ENCODE measurements at places on chromosomes 12 and 14. TPM values are rescaled to one million over a fixed set of nuclear protein-coding genes. Genes with fewer than 3 reads are reported as not detected.

Gene CD163
- 74.3 TPM for total RNA-seq

Gene KIF26A
- total RNA-seq: 6.1 TPM

DNA sequence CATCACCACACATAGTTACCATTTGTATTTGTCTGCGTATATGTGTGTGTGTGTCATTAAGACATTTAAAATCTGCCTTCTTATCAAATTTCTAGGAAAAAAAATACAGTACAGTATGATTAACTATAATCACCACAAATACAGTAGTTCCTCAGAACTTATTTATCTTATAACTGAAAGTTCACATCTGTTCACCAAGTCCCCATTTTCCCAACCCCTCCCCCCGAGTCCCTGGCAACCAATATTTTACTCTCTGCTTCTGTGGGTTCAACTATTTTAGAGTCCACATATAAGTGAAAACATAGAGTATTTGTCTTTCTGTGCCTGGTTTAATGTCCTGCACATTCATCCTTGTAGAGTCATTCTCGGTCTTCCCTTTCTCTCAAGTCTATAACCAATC, 12.3 kb downstream of the CAPS2 start:
- DNase-seq: no peak

GRCh38 chr14:71290301-71290700, 383.0 kb downstream of the PCNX1 start:
- no peak for DNase-seq

Gene RPL36AL
- 176 TPM for total RNA-seq

GRCh38 chr12:30796313-30796780, 41.6 kb upstream of the CAPRIN2 start:
- no peak for DNase-seq

Data from ureter (tissue), 1 donor.